D721Med (cell line): ENCODE measurements at places on chromosomes 1 and 21.

DNA sequence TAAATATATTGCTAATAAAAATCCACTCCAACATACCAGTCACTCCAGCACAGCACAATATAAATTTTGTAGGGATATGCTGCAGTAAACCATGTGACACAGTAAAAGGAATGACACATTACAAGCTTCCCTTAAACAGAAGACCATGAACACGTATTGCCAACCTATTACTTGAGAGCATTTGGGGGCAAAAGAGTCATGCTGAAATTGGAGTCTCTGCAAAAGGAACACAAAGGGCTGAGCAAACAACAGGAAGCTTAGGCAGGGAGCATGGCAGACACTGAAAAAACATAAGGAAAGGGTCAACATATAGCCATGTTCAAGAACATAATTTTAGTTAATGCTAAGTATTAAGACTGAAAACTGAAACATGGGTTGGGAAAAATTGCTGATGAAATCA is 214.5 kb downstream of the SMYD3 start:
- no peak for DNase-seq

DNA sequence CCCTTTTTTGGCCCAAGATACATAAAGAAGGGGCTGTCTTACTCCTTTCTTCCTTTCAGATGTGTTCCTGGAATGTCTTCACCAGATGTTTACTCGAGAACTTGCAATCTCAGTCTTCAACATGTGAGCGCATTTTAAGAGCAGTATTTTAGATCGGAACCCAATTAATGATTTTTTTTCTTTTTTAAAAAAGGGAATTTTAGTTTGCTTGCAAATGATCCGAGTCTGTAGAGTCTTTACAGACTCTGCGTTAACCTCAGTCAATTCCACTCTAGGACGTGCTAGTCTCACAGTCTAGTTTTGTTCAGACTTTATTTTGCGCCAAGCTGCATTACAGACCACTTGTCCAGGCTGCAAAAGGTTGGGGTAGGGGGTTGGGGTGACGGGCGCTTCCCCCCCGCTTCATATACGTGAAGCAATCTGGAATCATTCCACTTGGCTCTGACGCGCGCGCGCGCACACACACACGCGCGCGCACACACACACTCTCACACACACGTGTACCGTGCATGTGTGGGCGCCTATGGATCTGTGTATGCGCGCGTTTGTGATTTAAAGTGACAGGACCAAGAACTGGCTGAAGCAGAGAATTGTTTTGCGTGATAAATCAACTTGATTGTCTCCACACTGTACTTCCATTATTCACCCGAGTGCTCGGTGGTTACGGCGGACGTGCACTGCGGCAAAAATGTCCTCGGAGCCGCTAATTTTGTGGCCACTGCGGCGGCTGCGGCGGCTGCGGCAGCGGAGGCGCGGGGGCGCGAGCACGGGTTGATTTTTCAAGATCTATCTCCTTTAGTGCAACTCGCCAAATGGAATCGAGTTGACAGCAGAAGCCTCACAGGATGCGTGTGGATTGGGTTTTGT is 25.6 kb upstream of the NFIA start:
- DNase-seq, result no peak

- DNase-seq, result no peak
Observed at GRCh38 chr1:26824731-26825130, 1.8 kb upstream of the ZDHHC18 start.

GRCh38 chr1:24713176-24713575 is 32.1 kb upstream of the CLIC4 start:
- DNase-seq, result no peak

DNA sequence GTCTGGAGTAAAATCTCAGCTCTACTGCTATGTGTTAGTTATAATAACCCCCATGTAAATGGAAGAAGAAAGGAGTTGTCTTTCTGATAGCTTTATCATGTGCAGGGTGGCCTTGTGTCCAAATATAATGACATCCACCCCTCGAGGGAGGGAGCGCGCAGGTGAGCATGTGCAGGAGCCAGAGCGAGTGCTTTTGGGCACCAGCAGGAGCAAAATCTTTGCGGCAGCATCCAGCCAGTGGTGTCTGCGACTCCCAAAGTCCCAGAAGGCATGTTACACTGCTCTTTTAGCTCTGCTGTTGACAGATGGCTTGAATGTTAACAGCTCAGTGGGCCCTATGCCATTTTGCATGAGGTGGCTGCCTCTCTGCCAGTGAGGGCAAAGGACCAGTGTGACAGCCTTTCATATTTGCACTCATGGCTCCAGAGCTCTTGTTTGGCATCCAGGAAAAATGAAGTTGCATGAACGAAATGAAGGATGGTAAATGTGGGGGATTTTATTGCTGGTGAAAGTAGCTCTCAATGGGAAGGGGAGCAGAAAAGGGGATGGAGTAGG is 146.7 kb downstream of the HMCN1 start:
- DNase-seq, result no peak

DNA sequence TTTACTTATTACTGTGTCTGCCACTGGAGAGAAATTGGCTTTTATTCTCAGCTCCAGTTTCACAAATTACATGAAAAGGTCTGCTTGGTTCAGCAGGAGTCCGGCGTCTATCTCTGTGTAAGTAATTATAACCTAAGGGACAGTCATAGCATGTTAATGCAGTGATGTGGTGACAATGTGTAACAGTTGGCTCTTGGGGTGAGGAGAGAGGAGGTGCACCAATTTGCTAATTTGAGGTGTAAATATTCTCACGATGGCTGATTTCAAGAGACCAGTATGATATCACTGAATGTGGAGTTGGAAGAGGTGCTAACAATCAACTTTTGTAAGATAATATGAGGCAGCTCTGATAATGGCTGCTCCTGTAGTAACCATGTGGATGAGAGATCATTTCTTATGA is 86.1 kb downstream of the CTH start:
- DNase-seq, result no peak

DNA sequence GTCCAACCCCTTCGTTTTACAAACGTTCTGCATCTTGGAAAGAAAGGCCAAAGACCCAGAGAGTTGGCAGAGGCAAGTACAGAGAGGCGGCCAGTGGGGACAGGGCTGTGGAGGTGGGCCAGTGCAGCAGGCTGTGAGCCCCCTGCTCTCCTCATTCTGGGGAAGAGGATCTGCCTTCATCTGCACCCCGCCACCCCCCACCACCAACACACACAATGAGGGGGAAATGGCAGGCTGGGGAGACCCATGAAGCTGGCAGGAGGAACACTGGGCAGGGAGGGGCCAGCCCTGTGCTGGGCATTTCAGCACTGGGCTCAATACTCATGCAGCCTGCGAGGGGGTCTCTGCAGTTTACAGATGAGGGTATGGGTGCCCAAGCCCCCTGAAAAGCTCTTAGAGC is 14.6 kb downstream of the STMN1 start:
- DNase-seq, result no peak

DNA sequence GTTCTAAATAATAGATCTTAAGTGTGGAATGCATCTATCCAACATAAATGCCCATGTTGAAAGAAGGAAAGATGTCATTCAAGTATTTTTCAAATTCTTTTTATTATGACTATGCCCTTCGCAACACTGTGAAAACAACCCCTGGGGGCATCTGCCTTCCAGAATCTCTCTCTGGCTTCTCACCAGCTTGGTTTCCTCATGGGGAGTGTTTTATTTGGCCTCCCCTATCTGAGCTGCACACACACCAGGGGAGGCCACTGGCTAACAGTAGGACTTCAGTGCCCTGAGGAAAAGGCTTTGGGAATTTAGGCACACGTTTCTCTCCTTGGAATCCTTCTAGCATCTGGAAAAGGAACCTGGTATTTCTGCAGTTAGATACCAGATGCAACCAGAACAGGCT is 130.6 kb downstream of the EDEM3 start:
- DNase-seq, result no peak

DNA sequence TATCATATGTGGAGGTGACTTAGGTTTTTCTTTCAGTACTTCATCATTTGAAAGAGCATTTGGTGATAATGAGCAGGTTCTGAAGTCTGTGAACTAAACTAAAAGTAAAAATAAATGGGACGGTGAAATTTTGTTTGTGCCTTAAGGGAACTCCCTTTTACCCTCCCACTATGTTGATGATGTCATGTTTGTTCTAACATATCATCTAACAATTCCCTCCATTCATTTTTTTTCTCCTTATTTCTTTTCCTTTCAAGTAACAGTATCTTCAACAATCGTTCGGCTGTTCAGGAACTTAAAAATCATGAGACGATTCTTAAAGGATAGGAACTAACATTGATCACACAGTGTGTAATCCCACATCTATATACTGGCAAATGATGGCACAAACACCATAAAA is 30.0 kb upstream of the IRF2BP2 start:
- DNase-seq, result no peak

- DNase-seq, result no peak
Observed at GRCh38 chr1:206723805-206724472, 39.2 kb downstream of the MAPKAPK2 start.

GRCh38 chr1:201636097-201636496 is 97.2 kb downstream of the NAV1 start:
- DNase-seq, result no peak

DNA sequence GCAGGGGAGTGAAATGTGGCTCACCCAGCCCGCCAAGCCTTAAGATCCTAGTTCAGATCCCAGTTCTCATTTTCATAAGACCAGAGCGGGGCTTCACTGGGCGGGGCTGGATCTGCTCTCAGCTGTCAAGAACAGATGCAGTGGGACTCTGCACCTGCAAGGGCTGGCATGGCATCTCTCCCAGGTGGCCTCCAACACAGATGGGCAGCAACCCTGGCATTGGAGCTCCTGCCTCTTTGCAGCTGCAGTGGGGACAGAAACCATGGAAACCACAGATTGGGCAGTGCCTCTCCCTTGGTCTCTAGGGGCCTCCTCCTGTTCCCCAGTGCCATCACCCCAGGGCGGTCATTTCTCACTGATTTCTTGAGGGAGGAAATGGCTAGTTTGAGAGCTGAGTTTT is 267.7 kb downstream of the PRDM2 start:
- no peak for DNase-seq
